ENCODE measurements at places on chromosomes 6 and 20.

GRCh38 chr20:63765902-63766301 is 26.3 kb downstream of the SLC2A4RG start:
- no peak for DNase-seq

- peak; percentile 5 for DNase-seq
Observed at GRCh38 chr6:110476046-110476849, at the start of gene SLC22A16. TSS of gene SLC22A16 (minus strand) at chr6:110476613. CDS start at chr6:110476574, 39 bp downstream.

DNA sequence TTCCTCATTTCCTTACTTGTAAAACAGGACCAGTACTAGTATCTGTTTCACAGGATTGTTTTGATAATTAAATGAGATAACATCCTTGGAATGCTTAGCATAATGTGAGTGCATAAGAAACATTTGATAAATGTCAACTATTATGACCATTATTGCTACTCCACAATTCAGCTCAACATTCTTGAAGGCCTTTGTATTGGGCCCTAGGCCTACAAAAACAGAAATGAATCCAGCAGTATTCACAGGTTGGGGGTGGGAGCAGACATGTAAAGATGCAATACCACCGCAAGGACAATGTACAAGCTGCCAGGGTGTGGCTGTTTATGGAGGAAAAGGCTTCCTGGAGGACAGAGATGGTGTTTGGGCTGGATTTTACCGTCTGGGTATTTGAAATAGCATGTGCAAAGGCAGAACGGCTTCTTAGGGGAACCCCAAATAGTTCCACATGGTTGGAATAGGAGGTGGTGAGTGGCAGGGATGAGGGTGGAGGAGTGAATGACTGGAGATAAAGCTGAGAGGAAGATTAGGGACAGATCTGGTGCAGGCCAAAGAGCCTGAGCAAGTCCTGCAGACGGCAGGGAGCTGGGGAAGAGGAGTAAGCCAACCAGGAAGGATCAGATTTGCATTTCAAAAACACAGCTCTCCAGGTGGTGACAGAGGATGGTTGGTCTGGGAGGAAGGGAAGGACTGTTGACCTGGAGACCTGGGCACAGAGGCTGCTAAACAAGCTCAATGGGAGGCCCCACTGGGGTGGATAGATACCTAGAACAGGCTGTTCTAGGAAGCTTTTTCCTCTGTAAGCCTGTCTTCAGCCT is 57.0 kb upstream of the EPB41L1 start:
- no peak for DNase-seq

DNA sequence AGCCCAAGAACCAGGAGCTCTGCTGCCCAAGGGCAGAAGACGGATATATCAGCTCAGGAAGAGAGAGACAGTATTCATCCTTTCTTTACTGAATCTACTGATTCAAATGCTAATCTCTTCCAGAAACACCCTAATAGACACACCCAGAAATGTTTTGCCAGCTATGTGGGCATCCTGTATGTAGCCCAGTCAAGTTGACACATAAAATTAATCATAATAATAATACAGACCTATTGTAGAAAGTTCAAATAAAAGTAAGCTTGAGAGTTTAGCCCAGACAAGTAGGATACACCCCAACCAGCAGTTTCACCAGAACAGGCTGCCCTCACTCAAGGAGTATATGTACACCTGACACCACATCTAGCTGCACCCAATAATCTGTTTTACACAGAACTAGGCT is 73.9 kb upstream of the VGLL2 start:
- no peak for DNase-seq

GRCh38 chr6:14105547-14105946 is 12.0 kb upstream of the CD83 start:
- no peak for DNase-seq

GRCh38 chr6:143620447-143620846 is 57.3 kb upstream of the PHACTR2 start:
- DNase-seq = no peak

- no peak for DNase-seq
Observed at GRCh38 chr20:34564833-34565232, 6.3 kb downstream of the MAP1LC3A start.

- peak; percentile 38 for DNase-seq
Observed at GRCh38 chr6:2875359-2876191, 27.5 kb downstream of the SERPINB9 start.

GRCh38 chr6:7215131-7215530 is 97.9 kb downstream of the SSR1 start:
- no peak for DNase-seq

DNA sequence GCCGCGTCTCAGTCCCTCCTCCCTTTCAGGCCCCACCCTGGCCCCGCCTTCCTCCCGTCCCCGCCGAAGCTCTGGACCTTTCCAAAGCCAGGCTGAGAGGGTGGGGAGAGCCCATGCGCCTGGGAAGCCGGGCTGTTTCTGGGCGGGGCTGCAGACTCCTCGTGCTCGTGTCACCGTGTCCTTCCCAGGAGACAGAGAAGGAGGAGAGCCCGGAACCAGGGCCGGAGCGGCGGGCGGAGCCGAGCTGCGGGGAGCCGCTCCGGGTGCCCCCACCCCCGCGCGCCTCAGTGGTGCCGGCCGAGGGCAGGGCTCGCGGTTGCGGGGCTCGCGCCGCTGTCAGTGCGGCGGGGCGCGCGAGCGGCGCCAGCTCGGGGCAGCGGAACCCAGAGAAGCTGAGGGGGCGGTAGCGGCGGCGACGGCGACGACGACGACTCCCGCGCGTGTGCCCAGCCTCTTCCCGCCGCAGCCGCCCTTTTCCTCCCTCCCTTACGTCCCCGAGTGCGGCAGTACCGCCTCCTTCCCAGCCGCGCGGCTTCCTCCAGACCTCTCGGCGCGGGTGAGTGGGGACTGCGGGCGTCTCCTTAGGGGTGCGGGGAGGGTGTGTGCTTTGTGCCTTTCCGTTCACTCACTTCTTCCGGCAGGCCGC is at the start of gene RALY:
TSS of gene RALY (plus strand) at position 336 of the 646 bp plus-strand sequence. CDS start 78,164 bp downstream, outside the sequence.
- peak; percentile 97 for DNase-seq

DNA sequence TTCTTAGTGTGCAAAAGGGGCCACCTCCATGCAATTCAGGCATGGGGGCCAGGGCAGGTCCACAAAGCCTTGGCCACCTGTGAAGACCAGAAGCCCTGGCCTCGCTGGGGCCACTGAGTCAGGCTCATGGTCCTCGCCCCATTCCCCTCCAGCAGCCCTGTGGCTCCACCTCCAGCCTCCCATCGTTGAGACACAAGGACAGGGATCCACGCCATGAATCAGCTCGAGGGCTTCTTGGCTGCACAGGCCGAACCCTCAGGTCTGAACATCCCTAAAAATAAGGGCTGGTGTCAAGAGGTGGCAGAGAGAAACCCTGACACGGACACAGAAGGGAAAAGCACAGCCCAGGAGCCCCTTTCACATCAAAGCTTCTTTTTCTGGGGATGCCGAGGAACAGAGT is 68.6 kb upstream of the QKI start:
- no peak for DNase-seq

DNA sequence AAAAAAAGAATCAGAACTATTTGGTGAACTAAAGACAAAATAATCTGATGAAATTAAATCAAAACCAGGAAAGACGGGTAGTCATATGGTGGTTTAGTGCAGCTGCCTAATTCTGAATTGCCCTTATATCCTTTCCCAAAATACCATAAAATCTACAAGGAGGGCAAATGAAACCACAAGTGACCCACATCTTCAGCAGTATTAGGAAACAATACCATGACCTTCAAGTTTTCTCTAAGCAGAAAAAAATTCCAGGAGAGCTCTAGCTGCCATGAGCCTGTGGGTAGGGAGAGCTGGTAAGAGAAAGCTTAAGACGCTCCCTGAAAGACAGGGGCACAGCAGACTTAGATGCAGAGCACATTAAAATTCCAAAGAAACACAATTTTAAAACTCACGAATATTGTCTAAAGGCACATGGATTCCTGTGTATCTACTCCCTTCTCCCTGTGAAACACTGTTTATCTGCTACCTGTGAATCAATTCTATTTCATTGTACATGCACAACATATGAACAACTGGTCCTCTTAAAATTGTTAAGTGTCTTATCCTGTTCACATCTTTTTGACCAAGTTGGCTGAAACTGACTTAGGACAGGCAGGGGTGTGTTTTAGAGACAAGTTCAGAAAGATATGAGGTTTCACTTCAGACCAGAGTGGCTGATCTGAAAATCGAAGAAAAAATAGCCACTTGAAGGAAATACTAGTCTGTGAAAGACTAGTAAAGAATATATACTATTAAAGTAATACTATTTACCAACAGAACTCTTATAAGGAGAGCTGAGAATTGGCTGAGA is 153.6 kb upstream of the SHLD1 start:
- DNase-seq = no peak

- no peak for DNase-seq
Observed at GRCh38 chr6:164507206-164507940, 802.0 kb downstream of the C6orf118 start.

- DNase-seq = peak; percentile 39
Observed at GRCh38 chr6:84764332-84765049, at the start of gene TBX18. TSS of gene TBX18 (minus strand) at chr6:84764598. CDS start at chr6:84764181, 417 bp downstream.

DNA sequence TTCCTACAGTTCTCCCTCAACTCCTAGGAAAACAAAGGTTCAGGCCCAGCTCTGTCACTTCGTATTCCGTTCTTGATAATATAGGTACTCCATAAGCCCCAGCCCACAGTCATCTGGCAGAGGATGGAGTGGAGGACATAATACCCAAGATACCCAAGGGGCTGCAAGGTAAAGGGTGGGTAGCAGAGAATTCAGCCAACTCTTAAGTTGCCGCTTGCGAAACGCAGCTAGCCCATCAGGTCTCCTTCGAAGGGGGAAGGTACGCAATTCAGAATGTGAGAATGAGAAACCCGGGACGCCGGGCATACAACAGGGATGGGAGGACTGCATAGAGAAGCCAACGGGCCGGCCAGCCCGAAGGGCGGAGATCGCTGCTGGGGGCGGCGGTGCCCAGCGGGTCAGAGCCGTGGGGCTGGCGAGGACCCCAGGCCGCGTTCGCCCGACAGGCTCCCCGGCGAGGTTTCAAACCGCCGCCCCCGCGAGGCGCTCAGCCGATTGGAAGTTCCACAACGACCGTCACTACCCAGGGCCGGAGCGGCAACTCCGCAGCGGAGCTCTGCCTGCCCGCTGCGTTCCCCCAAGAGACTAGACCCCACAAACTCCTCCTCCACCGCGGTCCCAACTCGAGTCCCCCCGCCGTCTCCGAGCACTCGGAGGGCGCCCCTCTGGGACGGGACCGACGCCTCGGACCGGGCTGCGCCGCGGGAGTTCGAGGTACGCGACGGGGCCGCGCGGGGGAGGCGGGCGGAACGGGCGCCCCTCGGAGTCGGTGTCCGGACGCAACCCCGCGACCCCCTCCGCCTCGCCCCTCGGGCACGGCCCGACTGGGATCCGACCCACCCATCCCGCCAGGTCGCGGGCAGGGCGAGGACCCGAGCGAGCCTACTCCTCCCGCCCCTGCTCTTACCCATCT is 911 bp downstream of the CDK19 start:
- peak; percentile 62 for DNase-seq

- DNase-seq = no peak
Observed at GRCh38 chr6:163954088-163954775, 539.7 kb downstream of the QKI start.

GRCh38 chr6:96621983-96622382 is 59.1 kb downstream of the FHL5 start:
- no peak for DNase-seq

- DNase-seq = no peak
Observed at GRCh38 chr6:119493980-119494379, 144.4 kb upstream of the MAN1A1 start.

- DNase-seq = no peak
Observed at GRCh38 chr6:79694156-79694555, 63.0 kb downstream of the SH3BGRL2 start.

DNA sequence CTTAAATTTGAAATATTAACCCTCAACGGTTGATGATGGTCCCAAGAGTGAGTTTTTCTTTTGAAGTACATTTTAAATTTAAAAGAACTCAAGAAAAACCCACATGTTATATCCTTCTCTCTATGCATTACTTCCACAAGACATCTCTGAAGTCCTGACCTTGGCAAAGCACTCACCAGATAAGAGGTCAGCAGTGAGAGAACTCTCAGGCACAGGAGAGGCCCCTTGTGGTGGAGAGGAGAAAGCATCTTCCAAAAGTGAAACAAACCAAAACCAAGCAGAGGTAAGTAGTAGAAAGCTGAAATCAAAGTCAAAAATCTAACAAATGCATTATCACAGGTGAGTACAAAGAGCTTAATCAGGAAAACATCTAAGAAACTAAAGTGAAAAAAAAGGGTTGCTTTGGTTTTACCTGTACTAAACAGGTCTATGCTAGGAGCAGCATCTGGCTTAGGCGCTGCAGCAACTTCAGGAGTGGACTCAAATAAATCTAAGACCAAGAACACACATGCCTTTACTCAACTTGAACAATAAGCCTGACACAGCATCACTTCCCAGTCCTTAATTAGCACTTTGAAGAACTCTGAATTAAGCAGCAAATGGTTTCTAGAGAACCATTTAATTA is 80.5 kb downstream of the PRSS35 start:
- DNase-seq = peak; percentile 26

DNA sequence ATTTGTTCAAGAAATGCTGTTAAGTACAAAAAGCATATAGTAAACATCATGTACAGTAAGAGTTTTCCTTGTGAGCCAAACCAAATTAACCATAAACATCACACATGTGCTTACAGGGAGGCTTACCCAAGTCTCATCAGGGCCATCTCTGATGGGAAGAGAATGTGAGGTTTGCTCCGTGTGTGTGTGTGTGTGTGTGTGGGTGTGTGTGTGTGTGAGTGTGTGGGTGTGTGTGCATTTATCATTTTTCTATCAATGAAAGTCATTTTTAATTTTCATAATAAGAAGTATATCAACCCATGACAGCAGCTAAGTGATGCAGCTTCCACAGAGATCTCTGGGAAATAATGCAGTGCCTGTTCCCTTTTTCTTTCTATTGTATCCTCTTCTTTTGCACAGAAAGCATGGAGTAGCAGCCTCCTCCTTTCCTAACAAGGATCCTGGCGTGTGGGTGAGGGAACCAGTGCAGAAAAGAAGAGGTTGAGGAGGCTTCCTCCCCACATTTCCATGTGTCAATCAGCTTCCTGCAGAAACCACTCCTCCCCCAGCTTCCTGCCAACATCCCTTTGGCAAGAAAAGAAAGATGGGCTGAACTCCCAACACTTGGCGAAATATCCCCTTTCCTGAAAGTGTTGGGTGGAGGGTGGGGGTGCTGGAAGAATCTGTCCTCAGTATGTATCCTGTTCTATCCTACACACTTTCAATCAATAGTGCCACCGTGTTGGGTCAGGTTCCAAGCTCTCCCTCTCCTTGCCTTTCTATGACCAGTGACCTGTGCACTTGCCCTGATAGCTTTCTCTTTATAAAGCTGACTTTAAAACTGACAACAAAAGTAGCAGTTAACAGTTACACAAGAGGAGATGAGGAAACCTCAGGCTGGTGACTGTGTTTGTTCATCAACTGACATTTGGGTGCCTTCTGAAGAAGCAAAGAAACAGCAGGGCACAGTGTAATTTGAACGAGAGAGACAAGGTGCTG is 251.8 kb upstream of the CITED2 start:
- no peak for DNase-seq
